DMS79 (cell line): ENCODE measurements at places on chromosomes 5 and 9.

- DNase-seq, result no peak
Measured at GRCh38 chr5:94830520-94830919, 212.1 kb downstream of the SLF1 start.

DNA sequence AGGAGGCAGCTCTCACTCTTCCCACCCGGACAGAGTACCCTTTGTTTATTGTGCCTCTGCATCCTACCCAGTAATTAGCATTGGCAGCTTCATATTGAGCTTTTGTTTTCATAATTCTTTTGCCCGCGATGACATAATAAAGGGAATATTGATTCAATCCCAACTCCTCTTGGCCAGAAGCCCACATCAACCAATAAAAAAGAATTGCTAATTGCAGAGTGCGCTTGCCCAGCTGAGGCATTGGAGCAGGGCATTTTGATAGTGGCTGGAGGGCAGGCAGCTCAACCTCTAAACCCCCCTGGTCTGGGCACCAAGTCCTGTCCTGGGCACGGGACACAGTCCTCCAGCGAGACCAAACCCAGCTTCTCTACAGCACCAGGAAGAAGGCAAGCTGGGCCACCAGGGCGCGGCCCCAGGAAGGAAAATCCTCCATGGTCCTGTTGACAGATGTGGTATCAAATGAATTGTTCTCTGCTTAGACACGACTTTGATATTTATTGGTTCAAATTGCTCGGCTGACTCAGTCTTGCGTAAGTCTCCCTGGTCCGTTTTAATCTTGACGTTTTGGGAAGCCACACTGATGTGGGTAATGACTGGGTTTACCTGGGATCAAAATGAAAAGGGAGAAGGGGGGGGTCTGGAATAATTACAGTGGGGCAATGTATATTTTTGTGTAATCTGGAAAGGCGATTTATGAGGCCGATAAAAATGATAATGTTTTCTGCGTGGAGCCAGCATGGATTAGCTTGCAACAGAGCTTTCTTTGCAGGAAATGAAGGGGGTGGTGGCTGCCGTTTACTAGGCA, 220.7 kb upstream of the MSX2 start:
- DNase-seq, result no peak

DNA sequence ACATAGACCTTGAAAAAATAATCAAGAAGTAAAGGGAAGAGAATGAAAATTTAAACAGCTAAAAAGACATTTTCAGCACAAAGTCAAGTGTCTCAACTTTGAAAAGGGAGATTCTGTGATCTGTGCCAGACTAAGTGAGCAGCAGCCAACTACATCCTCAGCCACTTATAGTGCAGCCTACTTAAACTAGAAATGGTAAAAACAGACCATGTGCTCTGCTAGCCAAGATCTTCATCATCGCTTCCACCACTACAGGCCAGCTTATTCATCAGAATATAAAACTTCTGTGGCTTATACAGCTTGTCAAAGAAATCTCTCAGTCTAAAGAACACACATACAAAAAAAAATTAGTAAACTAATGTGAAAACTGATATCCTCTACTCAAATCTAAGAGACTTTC, 63.5 kb downstream of the CEMIP2 start:
- DNase-seq, result no peak

DNA sequence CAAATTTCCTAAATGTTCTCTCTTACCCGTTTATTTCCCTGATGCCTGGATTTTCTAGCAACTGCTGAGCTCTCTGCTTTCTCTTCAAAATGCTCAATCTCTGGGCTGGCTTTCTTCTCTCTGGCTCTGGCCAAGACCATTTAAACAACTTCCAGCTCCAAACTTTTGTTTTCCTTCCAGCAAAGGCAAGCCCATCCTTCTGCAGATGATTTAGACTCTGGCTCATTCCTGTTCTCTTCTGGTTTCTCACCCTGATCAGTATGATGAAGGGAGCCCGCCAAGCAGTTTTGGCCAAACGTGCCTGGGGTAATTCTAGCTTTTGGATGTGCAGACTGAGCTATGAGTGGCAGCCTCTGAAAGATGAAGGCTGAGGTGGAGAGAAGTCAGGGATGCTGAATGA, 78.1 kb downstream of the HSPA4 start:
- DNase-seq, result no peak

DNA sequence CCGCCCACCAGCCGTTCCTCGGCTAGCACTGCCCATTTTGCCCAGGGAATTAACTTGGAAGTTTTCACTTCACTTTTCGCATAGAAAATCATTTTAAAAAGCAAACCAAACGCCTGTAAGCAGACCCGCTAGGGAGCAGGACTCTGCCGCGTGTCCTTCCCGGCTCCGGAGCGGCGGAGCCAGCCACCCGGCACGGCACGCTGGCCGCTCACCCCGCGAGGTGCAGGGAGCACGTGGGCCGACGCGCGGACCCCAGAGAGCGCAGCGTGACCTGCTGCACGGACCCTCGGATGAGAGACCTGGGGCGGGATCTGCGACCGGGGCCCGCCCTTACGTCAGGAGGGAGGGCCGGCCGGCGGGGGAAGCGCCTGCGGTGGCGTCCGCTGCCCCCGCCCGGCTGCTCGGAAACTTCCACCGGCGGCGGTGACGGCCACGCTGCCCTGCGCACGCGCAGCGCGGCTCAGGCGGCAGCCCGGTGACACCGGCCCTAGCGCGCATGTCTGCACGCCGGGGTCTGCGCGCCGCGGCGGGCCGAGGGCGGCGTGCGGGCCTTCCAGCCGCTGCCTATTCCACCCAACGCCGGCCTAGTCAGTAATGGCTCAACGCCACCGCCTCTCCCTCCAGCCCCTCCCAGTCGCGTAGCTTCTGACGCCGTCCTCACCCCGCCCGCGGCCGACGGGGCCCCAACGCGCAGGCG, 507 bp upstream of the TENT4A start:
- peak; percentile 89 for DNase-seq

- no peak for DNase-seq
Measured at GRCh38 chr9:134424818-134425217, 98.6 kb downstream of the RXRA start.

GRCh38 chr5:95151694-95152093, 133.2 kb downstream of the MCTP1 start:
- no peak for DNase-seq

- no peak for DNase-seq
Measured at GRCh38 chr9:110672873-110673510, 4.4 kb downstream of the MUSK start.

- DNase-seq, result no peak
Measured at GRCh38 chr5:106906199-106906598, 764.5 kb downstream of the EFNA5 start.

GRCh38 chr5:132677191-132677590, 3.4 kb downstream of the IL4 start:
- no peak for DNase-seq

- DNase-seq, result no peak
Measured at GRCh38 chr5:175109058-175109755, 334.8 kb downstream of the DRD1 start.

DNA sequence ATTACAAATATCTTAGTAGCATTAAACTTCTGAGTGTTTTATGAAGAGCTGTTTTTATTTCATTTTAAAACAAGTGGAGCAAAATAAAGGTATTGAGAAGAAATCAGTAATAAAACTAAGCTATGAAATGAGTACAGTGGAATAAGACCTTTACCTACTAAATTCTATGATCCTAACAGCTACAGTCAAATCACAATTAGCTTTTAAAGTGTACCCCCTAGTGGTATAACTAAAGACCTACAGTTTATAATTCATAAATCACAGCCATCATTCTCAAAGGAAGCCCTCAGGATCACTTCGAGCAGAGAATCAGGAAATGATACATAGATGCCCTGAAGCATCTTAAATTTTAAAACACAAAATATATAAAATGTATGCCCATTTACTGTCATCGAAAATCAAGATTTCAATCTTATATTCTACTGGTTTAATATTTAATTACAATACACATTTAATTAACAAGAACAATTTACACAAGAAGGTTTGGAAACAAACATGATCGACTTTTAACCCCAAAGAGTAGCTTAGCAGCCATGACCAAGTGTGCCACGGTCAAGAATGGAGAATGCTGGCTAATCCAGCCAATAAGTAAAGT, 12.3 kb downstream of the CCNH start:
- no peak for DNase-seq

- no peak for DNase-seq
Measured at GRCh38 chr9:127177665-127178265, 55.3 kb upstream of the ANGPTL2 start.

DNA sequence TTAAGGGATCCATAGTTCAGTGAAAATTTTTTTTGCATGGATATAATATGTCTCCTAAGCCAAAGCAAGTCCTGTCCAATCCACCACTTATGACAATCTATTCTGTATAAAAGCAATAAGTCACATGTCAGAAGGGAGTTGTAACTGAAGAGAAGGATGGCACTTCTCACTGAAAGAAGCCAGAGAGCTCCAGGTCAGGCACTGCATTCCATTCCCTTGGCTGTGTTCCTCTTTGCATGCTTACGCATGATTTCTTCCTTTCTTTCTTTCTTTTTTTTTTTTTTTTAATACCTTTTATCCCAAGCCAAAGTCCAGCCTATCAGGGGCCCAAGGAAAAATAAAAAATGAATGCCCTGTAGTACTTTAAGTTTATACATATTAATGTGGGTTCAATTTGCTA, 39.8 kb downstream of the MAMDC2 start:
- no peak for DNase-seq
